ENCODE measurements at places on chromosomes 2 and 18.
A peak's percentile ranks its signal among the peaks of the same experiment; 100 is the strongest.

DNA sequence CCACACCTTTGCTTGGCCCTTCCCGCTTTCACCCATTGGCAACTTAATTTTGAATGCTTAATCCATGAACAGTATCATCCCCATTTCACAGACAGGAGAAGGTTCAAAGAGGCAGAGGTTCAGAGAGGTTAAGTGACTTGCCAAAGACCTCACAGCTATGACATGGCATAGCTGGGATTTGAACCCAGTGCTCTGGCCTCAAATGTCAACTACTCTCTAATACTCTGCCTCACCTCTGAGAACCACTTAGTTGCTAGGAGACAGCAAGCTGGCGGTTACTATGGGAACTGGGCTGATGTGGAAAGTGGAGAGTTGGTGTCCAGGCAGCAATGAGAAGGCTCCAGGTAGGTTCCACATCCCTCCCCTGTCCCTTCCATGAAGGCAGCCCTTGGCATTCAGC is 15.8 kb upstream of the PRSS56 start:
- DNase-seq, result no peak

- no peak for DNase-seq
These were observed 25.1 kb downstream of the TRAF3IP1 start for GRCh38 chr2:238345297-238345968.

DNA sequence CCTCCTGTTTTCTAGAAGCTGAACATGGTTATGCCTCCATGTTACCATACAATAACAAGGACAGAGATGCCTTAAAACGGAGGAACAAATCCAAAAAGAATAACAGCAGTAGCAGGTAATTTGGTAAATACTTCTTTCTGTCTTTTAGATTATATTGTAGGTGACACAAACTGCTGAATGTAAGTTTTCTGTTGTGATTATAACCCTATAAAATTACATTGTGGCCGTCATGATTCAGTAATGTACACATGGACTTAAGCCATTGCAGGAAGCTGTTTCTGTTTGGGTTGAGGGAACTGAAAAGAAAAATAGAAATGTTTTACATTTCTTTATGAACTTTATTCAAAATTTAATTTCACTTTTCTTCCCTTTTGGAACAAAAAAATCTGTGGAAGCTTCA is 1.2 kb downstream of the MXD1 start:
- no peak for DNase-seq

- DNase-seq, result no peak
These were observed 45.6 kb downstream of the C1QL2 start for GRCh38 chr2:119112770-119113488.

DNA sequence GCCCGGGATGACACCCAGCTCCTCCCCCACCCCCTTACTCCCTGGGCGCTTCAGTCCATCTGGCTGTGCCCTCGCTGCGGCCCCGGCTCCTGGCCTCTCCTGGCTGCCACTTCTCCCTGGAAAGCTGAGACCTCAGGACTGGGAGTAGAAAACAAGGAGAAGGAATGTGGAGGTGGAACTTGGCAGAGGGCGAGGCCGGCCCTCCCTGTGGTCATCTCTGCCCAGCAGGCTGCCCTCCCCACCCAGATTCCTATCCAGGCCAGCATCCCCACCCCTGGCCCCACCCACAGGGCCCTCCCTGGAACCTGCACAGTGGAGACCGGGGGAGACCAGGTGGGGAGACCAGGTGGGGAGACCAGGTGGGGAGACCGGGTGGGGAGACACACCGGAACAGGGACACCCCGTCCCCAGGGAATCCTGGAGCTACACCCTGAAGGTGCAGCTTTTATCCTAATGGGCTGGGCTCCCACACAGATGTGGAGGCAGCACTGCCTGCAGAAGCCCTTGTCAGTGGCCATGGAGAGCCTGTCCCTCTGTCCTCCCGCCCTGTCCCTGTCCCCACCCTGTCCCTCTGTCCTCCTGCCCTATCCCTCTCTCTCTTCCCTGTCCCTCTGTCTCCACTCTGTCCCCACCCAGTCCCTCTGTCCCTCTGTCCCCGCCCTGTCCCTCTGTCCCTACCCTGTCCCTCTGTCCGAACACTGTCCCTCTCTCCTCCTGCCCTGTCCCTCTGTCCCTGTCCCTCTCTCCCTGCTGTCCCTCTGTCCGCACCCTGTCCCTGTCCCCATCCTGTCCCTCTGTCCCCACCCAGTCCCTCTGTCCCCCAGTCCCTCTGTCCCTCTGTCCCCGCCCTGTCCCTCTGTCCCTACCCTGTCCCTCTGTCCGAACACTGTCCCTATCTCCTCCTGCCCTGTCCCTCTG is 157.1 kb downstream of the PXDN start:
- DNase-seq, result no peak

- DNase-seq, result no peak
These were observed 26.0 kb downstream of the TWIST2 start for GRCh38 chr2:238873841-238874240.

GRCh38 chr18:79912409-79912991 is 39.0 kb downstream of the SLC66A2 start:
- DNase-seq, result peak; percentile 11

DNA sequence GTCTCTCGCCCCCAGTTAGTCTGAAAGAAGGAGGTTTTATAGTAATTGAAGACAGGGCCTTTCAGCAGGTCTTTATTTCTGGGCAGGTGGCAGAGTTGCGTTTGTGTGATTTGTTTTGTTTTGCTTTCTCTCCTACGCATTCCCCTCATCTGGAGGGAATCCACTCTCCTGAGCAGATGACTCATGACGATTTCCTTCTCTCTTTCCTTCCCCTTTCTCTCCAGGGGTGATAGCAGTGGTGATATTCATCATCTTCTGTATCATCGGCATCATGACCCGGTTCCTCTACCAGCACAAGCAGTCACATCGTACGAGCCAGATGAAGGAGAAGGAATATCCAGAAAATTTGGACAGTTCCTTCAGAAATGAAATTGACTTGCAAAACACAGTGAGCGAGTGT is 888.8 kb downstream of the CNTNAP5 start:
- DNase-seq, result no peak

DNA sequence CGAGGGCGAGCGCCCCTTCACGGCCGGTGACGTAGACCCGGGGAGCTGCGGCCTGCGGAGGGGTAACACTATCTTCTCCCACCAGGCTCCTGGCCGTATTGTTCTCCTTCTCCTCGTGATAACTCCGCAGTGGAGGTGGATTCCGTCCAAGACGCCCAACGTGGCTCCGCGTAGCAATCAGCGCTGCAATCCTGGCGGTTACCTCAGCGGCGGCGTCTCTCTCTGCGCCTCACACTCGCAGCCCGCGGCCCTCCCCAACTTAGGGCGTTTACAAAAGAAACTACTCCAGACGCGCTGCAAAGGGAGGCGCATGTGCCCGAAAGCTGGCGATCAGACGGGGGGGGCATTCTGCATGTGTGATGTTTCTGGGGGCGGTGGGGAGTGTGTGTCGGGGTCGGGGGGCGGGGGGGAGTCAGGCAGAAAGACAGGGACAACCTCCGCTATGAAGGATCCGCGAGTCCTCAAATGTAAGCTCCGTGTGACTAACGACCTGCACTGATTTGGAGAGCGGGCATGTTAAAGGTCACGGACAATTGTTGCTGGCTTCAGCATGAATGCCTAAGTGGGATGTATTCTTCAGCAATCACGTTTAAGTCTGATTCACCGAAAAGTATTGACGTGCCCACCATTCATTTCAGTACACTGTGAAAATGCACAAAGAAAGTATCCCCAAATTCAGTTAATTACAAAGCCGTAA is 1.3 kb upstream of the ZNF516 start:
- no peak for DNase-seq

GRCh38 chr2:41716497-41716896 is 331.3 kb upstream of the PKDCC start:
- DNase-seq, result no peak

- DNase-seq, result no peak
These were observed 238.5 kb upstream of the FBXO11 start for GRCh38 chr2:48144777-48145176.

- no peak for DNase-seq
These were observed 40.6 kb upstream of the EPAS1 start for GRCh38 chr2:46256563-46257142.

- DNase-seq, result no peak
These were observed 221.5 kb downstream of the RIT2 start for GRCh38 chr18:42893977-42894376.

DNA sequence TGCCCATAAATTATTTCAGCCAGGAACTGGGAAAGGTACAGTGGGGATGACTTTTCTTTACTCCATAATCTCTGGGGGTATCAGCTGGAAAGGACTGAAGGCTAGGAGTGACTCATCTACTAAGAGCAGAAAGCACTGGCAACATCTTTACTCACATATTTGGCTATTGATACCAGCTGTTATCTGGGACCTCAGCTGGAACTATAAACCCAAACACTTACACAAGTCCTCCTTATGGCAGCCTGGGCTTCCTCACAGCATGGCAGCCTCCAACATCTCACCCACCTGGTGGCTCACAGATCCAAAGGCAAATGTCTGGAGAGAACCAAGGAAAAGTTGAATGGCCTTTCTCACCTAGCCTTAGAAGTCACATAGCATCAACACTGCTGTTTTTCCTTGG is 379.0 kb upstream of the RND3 start:
- no peak for DNase-seq

DNA sequence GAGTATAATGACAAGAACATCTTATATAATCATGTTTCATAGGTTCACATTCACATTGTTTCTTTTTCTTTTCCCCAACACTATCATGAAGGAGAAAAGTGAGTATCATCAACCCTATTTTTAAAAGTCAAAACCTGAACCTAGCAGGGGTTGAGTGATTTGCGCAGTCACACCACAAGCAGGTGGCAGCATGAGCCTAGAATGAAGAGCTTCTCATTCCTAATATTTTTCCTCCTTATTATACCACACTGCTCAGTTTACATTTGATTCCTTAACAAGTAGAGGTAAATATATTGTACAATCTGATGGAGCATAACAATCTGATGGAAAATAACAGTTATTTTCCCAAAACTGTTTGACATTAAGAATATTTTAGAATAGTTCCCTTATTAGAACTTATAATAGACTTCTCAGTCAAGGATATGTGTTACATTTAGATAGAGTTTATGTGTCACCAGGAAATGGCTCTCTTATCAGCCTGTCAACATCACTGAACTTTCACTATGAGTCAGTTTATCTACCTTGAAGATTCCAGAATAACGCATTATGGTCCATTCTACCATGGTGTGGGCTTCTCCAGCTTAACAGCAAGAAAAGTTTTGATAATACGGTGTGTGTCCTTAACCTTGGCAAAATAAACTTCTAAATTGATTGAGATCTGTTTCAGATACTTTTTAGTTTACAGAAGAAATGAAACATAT is 119.5 kb downstream of the NEB start:
- DNase-seq, result no peak

DNA sequence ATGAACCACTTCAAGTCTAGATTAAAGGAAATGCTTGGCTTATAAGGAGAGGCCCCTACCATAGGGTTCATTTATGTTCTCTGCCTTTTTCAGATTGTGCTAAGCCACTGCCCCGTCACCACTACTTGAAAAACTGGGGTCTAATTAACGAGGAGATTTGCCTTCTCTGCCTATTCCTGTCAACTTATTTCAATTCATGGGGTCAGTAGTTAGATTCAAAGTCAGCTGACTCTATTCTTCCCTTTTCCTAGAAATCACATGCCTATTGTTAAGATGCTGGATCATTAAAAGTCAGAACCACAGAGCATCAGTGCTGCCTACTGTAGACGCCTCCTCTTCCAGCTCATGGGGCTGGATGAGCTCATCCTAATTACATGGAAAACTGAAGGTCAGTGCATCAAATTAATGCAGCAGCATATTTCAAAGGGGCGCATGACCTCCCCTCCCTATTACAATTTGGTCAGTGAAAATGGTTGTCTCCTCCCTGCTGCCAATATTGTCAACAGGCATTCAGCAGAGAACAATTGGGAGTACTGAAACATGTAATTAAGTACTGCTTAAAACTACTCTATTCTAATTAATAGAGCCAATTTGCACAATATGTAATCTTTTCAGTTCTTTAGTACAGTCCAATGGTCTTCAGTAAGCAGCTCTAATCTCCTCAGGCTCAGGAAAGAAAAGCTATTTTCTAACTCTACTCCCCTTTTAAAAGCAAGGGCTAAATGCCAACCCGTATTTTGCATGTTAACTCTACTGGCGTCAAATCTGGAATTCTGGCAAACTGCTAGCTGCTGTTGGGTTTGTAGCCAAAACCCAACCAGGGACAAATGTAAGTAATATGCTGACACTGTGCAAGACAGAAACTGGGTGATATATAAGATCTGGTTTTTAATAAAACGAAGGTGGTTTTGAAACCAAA is 117.4 kb upstream of the ITGB6 start:
- DNase-seq, result no peak

- DNase-seq, result no peak
These were observed 37.4 kb downstream of the ZNF236 start for GRCh38 chr18:76859474-76860339.

- no peak for DNase-seq
These were observed 104.9 kb downstream of the VWA3B start for GRCh38 chr2:98191883-98192282.

- no peak for DNase-seq
These were observed 72.6 kb upstream of the PID1 start for GRCh38 chr2:229343661-229344060.

GRCh38 chr2:239316562-239317465 is 84.0 kb downstream of the HDAC4 start:
- DNase-seq, result no peak

DNA sequence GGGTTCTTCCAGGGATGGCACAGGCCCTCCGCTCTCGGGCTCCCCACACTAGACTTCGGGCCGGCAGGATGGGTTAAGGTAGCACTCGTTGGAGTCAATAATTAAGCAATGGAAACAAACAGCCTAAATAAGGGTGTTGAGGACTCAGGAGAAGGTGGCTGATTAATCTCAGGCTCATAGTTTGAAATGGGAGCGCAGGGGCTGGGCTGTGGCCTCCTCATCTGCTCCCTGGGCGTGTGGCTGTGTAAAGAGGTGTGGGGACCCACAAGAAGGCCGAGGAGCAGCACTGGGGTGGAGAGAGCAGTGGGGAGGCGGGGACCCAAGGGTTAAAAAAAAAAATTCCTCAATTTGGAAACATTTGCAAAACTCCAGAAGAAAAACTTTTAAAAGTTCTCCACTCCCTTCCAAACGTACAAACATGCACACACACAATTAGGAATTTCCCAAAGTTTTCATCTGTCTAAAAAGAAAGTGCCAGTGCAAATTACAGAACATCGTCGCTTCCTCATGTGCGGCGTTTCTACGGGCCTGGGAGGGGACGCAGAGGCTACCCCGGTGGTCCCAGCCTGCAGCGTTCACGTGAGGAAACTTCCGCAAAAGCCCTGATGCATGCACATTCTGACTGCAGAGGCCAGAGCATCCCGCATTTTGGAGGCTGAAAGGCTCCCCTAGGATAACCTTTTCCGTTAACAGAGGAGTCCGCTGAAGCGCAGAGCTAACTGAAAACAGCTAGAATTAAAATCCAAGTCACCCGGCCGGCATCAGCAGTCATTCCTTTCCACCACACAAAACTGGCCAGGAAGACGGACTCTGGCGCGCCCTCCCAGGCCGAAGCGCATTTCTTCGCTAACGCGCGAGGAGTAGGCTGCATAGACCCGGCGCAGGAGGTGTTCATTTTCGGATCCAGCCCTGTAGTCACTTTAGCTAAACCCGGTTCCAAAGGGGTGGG is 1.0 kb upstream of the TUBB6 start:
- no peak for DNase-seq

DNA sequence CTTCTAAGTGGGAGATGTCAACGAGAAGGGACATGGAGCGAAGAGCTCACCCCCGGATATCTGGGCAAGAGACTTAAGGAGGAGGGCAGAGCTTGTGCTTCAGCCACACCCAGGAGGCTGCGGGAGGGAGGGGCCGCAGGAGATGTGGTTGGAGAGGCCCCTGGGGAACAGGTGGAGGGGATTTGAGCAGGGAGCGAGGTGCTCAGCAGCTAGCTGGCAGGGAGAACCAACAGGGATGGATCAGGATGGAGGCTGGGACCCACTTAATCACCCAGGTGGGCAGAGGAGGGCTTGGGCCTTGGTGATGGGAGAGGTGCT is 78.3 kb downstream of the MBP start:
- DNase-seq, result no peak
